CD14-positive monocyte (primary cell): ENCODE measurements at places on chromosomes 12 and 14.

- no peak for DNase-seq
These were observed 4.8 kb upstream of the AEBP2 start for GRCh38 chr12:19434538-19434937.

- no peak for DNase-seq
These were observed 251.3 kb downstream of the ALX1 start for GRCh38 chr12:85531341-85531740.

GRCh38 chr14:70886421-70887206 is 20.6 kb upstream of the PCNX1 start:
- no peak for DNase-seq

DNA sequence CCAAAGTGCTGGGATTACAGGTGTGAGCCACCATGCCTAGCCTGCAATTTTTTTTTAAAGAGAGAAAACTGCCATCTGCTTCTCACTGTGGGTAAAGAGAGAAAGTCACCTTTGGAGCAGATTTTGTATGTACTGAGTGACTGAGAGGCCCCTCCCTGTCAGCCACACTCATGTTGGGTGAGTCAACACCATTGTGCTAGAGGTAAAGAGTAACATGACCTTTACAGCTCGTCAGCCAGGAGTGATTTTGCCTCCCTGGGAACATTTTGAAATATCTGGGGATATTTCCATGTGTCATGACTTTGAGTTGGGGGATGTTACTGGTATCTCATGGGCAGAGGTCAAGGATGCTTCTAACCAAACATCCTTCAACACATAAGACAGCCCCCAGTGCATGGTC is 115.2 kb downstream of the KSR2 start:
- DNase-seq, result no peak

DNA sequence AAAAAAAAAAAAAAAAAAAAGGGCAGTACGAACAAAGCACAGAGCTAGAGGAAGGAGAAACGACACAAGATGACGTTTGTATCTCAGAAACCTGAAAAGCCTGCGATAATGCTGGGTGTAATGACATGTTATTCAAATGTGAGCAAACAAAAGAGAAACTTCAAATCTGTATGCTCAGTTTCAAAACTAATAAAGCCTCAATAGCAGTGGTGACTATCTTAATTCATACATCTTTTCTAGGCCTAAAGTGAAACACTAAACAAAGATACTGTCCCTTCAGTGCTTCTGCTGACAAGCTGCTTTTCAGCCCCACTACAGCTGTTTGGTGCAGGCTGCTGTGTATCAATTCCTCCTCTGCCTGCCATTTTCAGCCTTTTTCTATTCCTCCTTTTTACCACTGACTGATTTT is 15.8 kb downstream of the ITPR2 start:
- no peak for DNase-seq

- no peak for DNase-seq
These were observed 13.3 kb upstream of the KLHDC2 start for GRCh38 chr14:49754570-49755097.

DNA sequence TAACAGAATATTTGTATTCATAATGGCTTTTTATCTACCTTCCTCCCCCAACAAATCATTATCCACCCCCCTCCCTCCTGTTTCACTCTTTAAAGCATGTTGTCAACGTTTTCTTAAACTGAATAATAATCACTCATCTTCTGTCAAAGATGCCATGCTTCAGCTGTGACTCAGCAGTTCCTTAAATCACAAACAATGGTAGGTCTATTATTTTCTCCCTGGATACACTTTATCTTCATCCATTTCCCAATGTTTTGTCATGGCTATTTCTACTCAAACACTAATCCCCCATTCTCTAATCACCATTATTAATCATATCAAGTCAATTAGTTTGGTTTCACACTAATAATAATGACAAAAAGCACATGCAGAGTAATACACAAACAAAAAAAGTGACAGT is 6.5 kb downstream of the CLEC12B start:
- DNase-seq, result no peak

GRCh38 chr12:5927732-5928516 is 17.1 kb downstream of the ANO2 start:
- no peak for DNase-seq

GRCh38 chr12:102484428-102484958 is 4.1 kb upstream of the IGF1 start:
- peak; percentile 71 for DNase-seq

DNA sequence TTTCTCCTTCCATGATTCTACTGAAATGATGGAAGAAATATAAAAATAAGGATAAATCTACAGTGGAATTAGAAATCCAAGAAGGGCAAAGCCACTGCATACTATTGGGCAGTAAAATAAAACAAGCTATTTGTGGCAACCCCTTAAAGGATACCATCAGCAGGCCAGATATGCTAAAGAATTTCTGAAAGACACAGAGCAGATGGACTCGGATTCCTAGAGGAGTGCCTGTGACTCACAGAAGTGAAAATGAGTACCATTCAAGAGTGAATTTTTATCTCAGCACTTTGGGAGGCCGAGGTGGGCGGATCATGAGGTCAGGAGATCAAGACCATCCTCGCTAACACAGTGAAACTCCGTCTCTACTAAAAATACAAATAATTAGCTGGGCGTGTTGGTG is 318.1 kb downstream of the LRIG3 start:
- no peak for DNase-seq

DNA sequence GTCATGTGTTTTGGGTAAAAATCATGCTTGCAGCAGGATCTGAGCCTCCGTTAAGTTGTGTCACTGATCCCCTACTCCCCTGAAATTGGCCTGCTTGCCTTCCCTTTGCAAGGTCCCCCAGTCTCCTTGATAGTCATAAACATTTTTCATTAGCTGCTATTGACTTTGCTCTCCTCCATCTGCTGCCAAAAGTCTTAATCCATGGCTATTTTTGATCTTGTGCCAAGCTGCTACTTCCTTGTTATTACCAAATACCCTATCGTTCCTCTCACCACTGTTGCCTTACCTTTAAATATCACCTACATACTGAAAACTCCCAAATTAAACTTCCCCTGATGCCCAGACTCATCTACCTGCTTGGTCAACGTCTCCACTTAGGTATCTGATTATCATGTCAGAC is 148.3 kb downstream of the PHLDA1 start:
- DNase-seq, result no peak

DNA sequence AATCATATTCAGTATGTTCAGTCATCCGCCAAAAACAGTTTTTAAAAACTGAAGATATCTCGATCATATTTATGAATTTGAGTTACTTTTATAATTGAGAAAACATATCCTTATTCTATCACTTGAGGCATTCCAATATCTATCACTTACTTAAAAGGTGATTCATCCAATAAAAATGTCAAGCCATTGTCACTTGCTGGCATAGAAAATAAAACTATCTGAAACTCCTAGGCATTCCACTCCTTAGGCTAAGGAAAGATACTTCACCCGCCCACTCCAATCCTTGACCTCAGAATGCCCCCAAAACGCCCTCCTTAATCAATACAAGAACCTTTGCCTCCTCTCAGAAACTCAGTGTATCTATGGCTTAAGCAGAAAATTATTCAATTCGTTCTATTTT is 51.3 kb upstream of the AMIGO2 start:
- DNase-seq, result no peak

- DNase-seq, result no peak
These were observed 24.1 kb upstream of the RAB35 start for GRCh38 chr12:120140603-120141002.

DNA sequence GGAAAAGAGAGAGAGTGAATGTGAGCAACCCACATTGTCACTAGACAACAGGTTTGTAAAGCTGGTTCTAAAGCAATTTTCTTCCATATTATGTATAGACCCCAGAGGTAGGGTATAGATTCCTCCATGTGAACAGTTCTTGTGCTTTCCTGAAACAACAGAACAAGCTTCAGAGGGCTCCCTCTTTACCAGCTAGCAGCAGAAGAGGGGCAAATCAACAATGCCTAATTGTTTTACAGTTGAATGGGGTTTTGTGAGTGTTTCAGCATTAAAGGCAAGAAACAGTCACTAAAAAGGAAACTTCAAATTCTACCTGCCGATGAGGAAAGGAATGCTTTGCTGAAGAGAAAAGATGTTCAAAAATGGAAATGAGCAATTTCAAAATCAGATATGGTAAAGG is 341.2 kb upstream of the KITLG start:
- no peak for DNase-seq

GRCh38 chr14:95413289-95414215 is 93.8 kb upstream of the CLMN start:
- no peak for DNase-seq

GRCh38 chr12:9039397-9039977 is 50.1 kb downstream of the KLRG1 start:
- peak; percentile 25 for DNase-seq

DNA sequence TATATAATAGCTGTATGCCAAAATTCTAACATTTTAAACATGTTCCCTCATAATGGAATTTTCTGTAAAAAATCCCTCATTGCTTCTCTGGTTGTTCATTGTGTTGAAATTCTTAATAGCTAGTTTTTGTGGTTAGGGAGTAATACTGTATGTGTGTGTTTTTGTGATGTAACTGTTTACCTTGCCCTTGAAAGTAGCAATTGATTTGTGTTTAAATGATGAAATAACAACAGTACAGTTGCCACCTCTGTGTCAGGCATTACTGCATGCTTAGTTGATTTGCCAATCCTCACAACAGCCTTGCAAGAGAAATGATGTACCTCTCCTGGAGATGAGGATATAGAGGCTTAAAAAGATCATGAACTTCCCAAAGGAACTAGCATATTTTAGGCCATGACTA is 94.9 kb downstream of the DAAM1 start:
- DNase-seq, result no peak

DNA sequence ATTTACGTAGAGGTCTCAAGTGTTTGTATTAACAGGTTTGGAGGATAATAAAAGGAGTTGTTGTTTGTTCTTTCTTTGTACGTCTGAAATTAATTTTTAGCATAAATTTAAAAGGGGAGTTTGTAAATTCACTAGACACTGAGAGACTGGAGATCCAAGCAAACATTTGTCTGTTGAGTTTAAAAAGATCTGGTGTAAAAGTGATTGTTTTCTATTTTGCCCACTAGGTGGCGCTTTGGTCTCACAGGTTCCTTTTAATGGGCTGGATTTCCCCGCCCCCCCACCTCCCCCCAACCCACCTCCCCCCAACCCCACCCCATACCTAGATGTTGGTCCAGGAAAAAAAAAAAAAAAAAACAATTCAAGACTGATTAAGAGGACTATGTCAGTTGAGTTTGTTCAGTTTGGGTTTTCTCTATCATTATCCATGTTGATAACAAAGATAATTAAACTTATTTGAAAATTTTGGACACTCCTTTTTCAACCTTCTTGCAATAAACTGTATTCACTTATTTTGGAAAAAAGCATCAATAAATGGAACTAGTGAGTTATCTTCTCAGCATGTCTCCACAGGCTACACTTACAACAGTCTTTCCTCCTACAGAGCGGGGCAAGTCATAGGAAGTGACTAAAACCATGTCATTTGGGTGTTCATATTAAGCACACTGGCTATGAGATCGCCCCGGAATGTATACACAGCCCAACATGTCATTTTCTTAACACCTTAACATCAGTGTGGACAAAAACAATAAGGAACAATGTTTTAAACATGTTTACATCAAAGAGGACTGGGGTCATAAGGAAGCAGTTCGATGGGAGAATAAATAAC is 841.1 kb downstream of the NRXN3 start:
- DNase-seq, result no peak

- DNase-seq, result no peak
These were observed 498 bp downstream of the PIANP start for GRCh38 chr12:6699989-6700645.

DNA sequence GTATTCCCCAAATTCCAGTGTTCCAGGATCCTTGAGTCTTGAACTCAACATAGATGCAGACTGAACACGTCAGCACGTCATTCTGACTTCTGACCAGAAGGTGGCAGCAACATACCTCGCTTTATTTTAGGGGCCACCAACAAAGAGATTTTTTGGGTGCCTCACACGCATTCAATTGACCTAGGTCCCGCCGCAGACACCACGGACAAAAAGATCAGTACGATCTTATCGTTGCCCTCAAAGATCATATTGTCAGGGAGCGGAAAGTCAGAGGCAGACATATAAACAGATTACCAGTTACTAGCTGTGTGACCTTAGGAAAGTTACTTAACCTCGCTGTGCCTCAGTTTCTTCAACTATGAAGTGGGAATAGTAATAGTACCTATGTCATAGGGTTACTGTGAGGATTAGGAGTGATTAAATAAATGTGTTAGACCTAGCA is 6.5 kb upstream of the PRPH start:
- peak; percentile 53 for DNase-seq

- DNase-seq, result peak; percentile 25
These were observed 28.8 kb downstream of the CLMN start for GRCh38 chr14:95290871-95291431.

DNA sequence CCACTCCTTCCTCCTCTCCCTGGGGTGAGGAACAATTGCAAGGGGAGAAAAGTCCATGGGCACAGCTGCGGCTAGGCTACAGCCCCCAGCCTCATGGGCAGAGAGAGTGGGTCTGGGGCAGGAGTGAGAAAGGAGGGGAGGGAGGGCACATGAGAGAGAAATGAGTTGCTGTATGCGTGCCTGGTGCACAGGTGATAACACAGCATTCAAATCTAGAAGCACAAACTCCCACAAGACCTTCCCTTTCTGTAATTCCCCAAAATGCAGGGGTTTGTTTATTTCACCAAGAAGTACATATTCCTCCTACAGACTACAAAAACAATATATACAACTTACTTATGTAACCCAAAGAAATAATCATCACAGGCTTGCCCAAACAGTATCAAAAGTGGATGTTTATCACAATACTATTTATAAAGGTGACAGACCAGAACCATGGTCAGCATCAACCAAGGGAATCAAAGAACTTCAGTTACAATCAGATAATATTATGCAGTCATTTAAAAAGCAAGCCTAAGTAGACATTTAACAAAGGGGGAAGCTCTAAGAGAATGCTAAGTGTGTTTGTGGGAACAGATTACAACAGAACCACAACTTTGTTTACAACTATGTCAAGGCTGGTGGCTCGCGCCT is 54.2 kb downstream of the ITPK1 start:
- DNase-seq, result no peak

- DNase-seq, result no peak
These were observed 34.4 kb upstream of the CCNT1 start for GRCh38 chr12:48750769-48751356.

DNA sequence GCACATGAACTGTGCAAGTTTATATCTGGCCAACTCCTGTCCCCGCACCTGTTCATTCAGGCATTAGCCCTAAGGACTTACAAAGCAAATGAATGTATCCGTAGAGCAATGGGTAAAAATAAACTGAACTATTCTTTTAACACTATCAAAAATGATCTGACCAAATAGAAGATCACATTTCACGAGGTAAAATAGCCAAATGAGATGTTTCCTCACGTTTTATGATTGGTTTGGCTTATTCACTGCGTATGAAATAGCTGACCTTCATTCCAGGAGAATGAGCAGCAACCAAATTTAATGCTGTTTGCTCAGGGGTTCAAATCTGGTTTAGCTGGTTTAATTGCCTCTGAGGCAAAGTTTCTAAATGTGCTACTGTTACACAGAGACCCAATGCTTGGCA is 216.0 kb upstream of the EEA1 start:
- DNase-seq, result no peak

- DNase-seq, result no peak
These were observed 29.5 kb upstream of the C12orf76 start for GRCh38 chr12:110077800-110078199.
